ENCODE measurements at places on chromosomes 6 and 20. TPM values are rescaled to one million over a fixed set of nuclear protein-coding genes. Genes with fewer than 3 reads are reported as not detected.
A peak's percentile ranks its signal among the peaks of the same experiment; 100 is the strongest.

- peak; percentile 42 for DNase-seq
Measured at GRCh38 chr6:113362301-113363047, 494.7 kb upstream of the MARCKS start.

Gene PLN
- total RNA-seq = not detected

Gene TMEM170B
- 0.66 TPM for total RNA-seq

Gene NKAPL
- total RNA-seq = not detected

All from PC-3 (cell line).